Stimulated activated CD8-positive, alpha-beta memory T cell treated with anti-CD3 and anti-CD28 coated beads, Interleukin-15, amount 100 ng/mL, for 1 hour (primary cell): ENCODE measurements at places on chromosomes 1 and 21.

- no peak for DNase-seq
These were observed 55.5 kb upstream of the ESRRG start for GRCh38 chr1:216778737-216779136.

DNA sequence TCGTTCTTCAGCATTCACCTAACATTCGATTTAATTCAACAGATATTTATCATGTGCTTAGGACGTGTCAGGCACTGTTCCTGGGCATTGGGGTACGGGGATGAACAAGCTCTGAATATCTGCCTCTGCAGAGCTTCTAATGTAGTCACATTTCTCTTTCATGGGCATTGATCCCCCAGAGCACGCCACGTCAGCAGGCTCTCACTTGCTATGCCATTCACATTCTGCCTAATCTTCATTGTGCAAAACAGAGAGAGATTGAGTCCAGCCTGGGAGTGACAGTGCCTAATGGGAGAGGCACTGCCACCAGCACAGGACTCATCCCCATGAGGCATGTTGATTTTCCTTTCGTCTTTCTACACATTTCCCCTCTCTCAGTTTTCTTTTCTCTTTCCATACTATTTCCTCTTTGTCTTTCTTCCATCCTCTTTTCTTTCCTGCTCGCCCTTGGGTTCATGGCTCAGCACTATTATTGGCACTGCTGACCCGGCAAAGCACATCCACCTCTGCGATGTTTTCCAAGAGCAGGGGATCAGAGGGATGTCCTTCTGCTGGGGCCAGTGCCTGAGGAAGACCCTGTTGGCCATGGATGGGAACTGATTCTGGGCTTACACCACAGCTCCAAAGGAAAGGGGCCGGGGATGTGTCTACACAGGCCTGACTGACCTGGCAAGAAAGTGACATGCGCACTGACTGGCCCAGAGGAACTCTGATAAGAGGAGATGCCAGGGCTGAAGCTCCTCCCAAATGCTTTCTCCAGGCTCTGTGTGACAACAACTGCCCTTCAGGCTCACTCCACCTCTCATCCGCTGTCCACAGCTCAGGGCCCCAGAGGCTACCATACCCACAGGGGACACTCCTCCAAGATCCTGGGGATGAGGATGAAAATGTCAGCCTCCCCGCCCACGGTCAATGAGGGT is 195.9 kb downstream of the TOMM20 start:
- no peak for DNase-seq

GRCh38 chr21:18522181-18522972 is 118.8 kb upstream of the TMPRSS15 start:
- DNase-seq = no peak

GRCh38 chr21:41209016-41209619 is 41.2 kb downstream of the BACE2 start:
- DNase-seq = no peak

- DNase-seq = no peak
These were observed 7.7 kb downstream of the ARHGEF19 start for GRCh38 chr1:16204634-16205333.

DNA sequence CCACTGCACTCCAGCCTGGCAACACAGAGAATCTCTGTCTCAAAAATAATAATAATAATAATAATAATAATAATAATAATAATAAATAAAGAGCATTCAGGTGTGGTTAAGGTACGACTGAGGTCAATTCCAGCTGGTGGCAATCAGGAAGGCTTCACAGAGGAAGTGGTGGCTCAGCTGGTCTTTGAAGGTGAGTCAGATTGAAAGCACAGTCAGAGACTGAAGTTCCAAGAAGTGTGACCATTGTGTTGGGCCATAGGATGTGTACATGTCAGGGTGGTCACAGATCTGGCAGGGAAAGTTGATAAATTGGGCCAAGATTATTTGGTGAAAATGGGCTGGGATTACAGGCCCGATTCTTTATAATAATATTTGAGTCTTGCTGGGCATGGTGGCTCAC is 31.0 kb upstream of the MED18 start:
- DNase-seq = no peak

DNA sequence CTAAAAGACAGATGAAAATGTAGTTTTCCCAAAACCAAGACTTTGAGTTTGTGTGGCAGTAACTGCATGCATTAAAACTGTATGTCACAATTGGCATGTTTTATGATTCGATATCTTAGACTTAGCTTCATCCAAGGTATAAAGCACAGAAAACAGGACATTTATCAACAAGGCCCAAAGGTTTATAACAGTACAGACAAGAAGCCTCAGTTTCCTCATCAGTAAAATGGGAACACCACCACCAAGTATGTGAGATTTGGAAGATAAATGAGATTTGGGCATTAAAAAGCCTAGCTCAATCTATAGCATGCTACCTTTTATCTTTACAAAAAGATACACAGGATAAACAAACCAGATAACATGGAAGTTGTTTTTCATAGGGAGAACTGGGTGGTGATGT is 128.5 kb downstream of the DAB1 start:
- DNase-seq = no peak

- no peak for DNase-seq
These were observed 189.5 kb downstream of the KCNT2 start for GRCh38 chr1:196418772-196419171.

GRCh38 chr1:210698661-210699060 is 370.0 kb downstream of the HHAT start:
- no peak for DNase-seq

- DNase-seq = no peak
These were observed 209.6 kb downstream of the PBX1 start for GRCh38 chr1:164768619-164769018.

DNA sequence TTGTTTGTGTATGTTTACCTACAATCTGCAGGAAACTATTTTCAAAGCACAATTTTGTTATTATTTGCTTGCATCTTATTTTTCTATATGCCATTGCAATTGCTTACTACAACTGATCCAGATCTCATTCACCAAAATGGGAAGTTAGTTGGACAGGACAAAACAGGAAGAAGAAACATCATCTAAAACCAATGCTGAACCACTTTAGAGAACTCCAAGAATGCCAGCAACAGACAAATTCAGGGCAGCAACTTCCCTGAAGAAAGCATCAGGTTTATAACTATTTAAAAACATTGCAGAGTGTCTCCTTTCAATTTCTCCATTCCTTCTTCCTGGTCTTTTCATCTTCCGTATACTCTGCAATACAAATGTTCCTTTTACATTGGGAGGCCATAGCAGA is 82.4 kb upstream of the SMYD2 start:
- no peak for DNase-seq

GRCh38 chr1:219088778-219089557 is 84.7 kb upstream of the LYPLAL1 start:
- no peak for DNase-seq

DNA sequence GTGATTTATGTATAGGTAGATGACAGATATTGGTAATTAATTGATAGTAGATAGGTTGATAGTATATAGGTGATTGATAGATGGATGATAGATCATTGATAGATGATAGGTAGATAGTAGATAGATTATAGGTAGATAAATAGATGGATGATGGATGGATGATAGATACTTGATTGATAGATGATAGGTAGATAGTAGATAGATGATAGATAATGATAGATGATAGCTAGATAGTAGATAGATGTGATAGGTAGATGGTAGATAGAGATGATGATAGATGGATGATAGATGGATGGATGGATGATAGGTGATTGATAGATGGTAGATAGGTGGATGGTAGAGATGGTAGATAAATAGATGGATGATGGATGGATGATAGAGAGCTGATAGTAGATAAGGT is 62.0 kb upstream of the SAMD11 start:
- no peak for DNase-seq

GRCh38 chr1:150548632-150549495 is at the start of gene ADAMTSL4:
ADAMTSL4 (plus strand) TSS chr1:150549408; CDS start chr1:150552289, 2,881 bp downstream.
- no peak for DNase-seq

GRCh38 chr1:81149649-81150325 is 650.9 kb upstream of the ADGRL2 start:
- DNase-seq = no peak

DNA sequence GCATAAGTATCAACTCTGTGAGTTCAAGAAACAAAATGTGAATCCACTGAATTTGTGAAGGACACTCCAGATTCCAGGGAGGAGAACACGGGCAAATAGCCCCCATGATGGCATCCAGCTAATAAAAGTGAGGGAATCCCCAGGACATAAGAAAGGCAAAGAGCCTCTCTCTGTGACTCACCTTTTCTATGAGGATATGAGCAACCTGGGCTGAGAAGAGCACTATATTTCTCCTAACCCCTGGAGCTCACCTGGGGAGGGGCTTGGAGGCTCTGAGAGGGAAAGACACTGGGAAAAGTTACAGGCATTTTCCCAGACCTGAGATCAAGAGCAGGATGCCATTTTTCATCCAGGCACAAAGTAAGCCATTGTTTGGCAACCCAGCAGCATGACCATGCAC is 1298.8 kb downstream of the PLA2G4A start:
- DNase-seq = no peak

DNA sequence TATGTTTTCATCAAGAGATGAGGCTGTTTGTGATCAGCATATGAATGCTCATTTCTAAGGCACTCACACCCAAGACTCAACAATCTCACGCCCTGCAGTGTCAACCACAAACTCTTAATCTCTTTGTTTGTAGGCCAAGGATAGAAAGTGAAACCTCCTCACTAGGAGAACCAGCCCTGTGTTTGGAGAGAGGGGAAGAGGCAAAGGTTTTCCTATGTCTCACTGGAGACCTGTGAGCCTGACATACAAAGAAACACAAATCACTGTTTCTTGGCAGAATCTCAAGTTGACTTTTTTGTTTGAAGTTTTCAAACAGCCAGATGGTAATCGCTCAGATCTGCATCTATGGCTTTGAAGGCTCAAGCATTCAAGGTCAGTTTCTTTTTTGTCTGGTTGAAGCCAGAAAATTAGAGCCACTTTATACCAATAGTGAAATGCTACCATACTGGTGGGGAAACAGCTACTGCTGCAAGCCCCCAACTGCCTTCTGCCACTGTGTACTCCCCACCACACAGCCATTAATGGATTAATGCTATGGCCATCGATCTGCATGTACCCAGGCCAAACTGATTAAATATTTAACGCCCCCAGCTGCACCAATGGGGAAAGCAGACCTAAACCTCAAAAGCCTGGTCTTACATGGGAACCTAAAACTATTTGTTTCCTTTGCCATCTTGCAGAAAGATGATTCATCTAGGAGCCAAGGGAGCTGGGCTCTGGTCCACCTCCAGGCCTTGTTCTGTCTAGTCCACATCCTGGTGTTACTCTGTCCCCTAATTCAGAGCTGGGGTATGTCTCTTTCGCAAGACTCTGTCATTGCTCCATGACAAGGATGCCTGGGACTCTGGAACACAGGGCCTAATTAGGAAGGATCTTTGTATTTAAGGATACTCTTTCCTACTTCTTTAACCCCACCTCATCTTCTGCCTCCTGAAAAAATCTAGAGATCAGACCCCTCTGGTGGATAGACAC is 16.3 kb downstream of the PDZK1 start:
- no peak for DNase-seq

- DNase-seq = no peak
These were observed 33.3 kb upstream of the DIRAS3 start for GRCh38 chr1:68083686-68084085.
